ENCODE measurements at places on chromosomes 7 and 10. TPM values are rescaled to one million over a fixed set of nuclear protein-coding genes. Genes with fewer than 3 reads are reported as not detected.

- no peak for DNase-seq
These were observed 257.9 kb downstream of the GRID1 start for GRCh38 chr10:86108696-86109095.

- no peak for DNase-seq
These were observed 2.6 kb upstream of the PIK3CG start for GRCh38 chr7:106862317-106863089.

DNA sequence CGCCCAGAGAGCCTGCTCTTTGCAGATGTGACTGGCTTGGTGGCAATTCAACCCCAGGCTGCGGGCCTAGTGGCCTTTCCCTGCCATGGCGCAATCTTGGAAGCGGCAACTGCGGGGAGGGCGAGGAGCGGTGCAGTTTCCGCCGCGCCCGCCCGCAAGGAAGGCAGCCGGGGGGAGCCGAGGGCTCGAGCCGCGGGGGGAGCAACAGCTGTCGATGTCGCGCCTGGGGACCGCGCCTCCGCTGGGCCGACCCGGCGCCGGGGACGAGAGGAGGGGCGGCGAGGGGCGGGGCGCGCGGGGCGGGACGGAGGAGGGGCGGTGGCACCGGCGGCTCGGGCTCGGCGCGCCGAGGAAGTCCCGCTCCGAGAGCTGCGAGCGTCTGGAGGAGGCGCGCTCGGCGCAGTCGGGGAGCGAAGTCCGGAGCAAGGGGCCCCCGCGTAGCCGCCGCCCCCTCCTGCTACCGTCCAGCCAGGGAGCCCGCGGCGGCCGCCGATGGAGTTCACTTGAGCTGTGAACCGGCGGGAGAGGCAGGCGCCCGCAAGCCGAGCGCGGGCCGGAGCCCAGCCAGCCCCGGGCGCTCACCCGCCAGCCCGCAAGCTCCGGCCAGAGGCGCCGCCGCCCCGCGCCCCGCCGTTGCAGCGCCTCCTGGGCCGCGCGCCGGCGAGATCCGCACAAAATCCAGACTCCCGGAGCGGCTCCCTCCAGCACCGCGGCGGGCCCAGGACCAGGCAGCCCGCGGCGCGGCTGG is 438.1 kb upstream of the GALNT17 start:
- peak; percentile 61 for DNase-seq

DNA sequence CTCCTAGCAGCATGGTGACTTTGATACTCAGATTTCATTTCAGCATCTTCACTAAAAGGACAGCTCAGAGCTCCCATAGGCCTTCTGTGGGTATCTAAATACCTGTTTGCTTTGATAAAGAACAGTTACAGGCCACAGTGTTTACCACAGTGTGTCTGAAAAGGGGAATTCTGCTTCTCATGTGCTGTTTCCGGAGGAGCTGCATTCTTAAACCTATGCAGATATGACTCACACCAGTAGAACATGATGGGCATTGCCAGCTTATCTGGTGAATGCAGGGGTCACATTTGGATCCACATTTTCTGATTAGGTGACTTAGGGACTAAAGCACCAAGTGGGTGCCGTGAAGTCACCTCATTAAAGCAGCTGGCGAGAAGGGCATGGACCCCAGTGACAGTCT is 52.6 kb downstream of the TRRAP start:
- no peak for DNase-seq

- no peak for DNase-seq
These were observed 6.0 kb downstream of the SPRN start for GRCh38 chr10:133418289-133418993.

DNA sequence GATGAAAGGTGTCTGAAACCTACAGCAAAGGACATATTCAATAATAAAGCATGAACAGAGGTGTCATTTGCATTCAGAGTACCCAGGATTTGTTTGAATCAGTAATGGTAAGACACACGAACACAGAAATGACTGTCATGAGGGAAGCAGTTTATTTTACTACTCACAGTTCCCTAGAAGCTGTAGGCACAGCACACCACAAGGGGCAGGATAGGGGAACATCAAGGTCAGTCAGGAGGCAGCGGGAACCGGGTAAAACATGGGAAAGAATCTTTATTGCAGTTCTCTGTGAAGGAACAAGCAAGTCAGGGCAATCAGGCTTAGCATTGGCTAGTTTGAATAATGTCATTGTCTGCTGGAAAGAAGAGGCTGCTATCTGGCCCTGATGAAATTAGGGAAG is 70.2 kb upstream of the PDSS1 start:
- no peak for DNase-seq

The TUBAL3 gene
- not detected for total RNA-seq

The SFTPA2 gene
- 1.3 TPM for total RNA-seq
